Hematopoietic multipotent progenitor cell treated with erythropoietin and hydrocortisone succinate and interleukin-3 and kit ligand, for 8 days (in vitro differentiated cells): ENCODE measurements at places on chromosomes 7 and 10.

- DNase-seq = no peak
Observed at GRCh38 chr7:48887500-48887899, 36.8 kb upstream of the CDC14C start.

DNA sequence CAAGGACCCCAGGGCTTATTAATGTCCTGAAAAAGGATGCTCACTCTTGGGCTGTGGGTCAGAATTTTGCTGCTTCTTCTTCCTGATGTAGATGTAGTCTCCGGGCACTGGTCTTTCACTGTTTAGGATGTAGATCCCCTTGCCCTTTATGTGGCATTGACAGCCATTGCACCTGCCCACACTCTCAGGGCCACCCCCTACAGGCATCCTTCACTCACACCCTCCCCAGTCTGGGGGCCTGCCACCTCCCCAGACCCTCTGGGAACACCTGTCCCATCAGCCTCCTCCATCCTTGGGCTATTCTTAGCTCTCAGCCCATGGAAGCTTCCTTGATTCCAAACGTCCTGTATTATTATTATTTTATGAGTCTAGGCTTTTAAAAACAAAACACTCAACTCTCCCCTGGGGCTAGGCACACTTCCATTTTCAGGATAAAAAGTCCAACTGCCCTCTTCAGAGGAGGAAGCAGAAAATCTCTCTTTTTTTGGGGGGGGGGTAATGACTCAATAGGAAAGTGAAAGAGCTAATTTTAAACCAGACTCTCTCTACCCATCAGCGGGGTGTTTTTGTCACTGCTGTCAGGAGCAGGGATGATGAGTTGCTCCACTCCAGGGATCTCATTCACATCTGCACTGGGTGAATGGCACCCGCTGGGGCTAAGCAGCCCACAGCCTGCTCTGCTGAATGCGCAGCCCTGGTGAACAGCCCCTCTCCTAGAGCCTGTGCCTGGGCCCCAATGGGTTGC lies 11.5 kb upstream of the KLRG2 start:
- DNase-seq = no peak

DNA sequence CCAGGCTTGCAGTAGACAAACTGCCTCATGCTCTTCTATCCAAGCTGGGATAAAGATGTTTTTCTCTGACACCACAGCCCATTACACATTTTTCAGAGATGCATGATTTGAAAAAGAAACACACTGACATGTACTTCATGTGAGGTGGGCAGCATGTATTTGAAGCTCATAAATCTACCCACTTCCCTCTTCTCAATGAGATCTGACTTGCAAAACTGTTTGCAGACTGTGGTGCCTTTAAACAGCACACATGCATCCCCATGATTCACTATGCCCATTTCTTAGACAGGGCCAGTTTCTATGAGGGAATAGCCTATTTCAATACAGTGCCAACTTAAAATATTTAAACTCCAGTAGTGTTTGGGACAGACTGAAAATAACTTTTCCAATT lies 109.8 kb downstream of the GLI3 start:
- DNase-seq = no peak

- peak; percentile 62 for DNase-seq
Observed at GRCh38 chr7:66748791-66749190, 8.3 kb downstream of the RABGEF1 start.

DNA sequence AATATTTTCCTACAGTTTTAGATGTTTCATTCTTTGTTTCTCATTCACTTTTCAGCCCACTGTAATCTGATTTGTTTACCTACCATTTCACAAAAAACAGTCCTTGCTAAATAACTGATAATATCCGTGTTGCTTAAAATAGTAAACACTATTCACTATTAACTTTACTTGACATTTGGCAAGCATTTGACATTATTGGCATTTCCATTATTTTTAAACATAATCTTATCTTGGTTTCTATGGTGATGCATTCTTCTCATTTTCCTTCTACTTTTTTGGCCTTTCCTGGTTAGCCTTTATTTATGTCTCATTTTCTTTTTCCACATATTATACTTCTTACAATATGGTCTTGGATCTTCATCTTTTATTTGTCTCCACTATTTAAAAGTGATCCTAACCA lies 715.3 kb downstream of the DNAJB9 start:
- no peak for DNase-seq

DNA sequence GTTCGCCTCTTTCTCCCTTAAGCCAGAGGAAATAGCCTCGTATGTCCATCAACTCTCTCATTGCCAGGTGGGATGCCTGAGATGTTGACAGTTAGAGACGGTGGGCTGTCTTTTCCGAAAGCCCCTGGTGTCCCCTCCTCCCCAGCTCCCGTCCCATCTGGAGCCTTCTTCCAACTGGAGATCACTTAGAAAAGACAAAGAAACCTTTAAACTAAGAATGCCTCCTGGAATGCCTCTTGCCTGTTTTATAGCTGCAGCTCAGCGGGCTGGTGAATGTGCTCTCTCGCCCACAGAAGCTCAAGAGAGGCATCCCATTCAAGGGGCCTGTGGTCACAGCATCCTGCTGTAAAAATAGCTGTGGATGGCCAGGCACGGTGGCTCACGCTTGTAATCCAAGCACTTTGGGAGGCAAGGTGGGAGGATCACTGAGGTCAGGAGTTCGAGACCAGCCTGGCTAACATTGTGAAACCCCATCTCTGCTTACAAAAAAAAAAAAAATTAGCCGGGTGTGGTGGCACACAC lies 5.2 kb upstream of the MYL10 start:
- no peak for DNase-seq

GRCh38 chr10:29295813-29296212 lies 6.9 kb downstream of the LYZL1 start:
- no peak for DNase-seq

GRCh38 chr10:32112055-32112454 lies 55.8 kb upstream of the KIF5B start:
- no peak for DNase-seq

DNA sequence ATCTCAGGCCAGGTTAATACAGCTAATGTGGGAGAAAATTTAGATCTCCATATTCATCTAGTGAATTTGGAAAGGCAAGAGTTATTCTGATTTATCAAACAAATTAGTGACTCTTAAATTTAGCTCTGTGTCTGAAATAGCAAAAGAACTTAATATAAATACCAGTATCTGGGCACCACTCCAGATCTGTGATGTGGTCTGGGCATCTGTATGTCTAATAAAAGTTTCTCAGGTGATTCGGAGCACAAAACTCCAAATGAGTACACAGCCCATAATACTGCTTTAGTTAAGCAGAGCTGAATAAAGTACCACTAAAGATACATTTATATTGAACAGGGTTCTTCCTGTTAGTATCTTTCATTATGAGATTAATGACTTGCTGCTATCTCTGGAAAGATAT lies 261.4 kb downstream of the BAMBI start:
- no peak for DNase-seq

- DNase-seq = no peak
Observed at GRCh38 chr7:27147199-27148030, at the start of gene HOXA6. Gene HOXA6, minus strand, starts transcription at chr7:27147774. Its CDS starts 25 bp downstream, at chr7:27147749.

- no peak for DNase-seq
Observed at GRCh38 chr7:25675789-25676474, 447.6 kb upstream of the NPVF start.

DNA sequence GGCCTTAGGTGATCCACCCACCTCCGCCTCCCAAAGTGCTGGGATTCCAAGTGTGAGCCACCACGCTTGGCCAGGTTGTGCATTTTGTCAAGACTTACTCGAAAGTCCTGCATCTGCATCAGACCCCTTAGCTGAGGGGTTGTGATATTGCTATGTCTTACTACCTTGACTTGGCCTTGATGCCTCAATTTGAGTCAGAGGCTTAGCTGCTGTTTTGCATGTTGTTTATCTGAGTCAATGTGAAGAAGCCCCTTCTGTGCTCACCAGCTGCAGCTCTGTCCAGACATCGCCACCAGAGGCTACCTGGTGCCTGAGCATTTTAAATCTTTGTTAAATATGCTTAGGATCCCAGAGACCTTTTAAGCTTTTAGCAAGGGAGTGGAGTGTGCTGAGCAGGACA lies 18.1 kb downstream of the UBE2D4 start:
- no peak for DNase-seq

DNA sequence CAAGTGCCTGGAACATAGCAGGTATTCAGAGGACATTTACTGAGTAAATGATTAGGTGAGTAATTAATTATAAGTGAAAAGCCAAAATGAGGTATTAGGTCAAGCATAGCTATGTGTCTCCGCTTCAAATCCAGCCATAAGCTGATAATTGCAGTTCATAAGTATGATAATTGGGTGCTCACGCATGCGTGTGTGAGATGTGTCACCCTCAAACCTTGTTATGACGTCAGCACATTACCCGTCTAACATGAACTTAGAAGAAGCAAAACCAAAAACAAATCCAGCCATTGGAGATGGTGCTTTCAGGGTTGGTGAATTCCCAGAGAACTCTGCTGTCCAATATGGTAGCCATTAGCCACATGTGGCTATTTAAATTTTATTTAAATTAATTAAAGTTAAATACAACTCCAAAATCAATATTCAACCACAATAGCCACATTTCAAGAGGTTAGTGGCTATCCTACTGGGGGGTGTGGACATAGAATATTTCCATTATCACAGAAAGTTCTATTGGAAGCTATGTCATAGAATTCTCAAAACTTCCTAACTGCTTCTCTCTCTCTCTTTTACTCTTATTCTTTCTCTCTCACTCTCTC lies at the start of gene CPA5:
Gene CPA5 (plus strand): TSS at position 546 of the 596 bp plus-strand sequence. CDS start 1,670 bp downstream, outside the sequence.
- no peak for DNase-seq

- DNase-seq = no peak
Observed at GRCh38 chr10:131073469-131074035, 238.0 kb downstream of the TCERG1L start.
